ENCODE measurements at places on chromosomes 3 and 15.
A peak's percentile ranks its signal among the peaks of the same experiment; 100 is the strongest.

- DNase-seq = peak; percentile 75
- H3K27me3 ChIP-seq = no peaks in the 10 kb centered on the region
- H3K36me3 ChIP-seq = no peaks in the 10 kb centered on the region
- H3K27ac ChIP-seq = peak within 1 kb of the TSS; percentile 33
- H3K4me1 ChIP-seq = no peaks in the 10 kb centered on the region
- H3K4me3 ChIP-seq = peak within 1 kb of the TSS; percentile 65
Measured at GRCh38 chr3:142888481-142889211, at the start of gene PCOLCE2. Gene PCOLCE2, minus strand, starts transcription at chr3:142889083. Its CDS starts 187 bp downstream, at chr3:142888896.

DNA sequence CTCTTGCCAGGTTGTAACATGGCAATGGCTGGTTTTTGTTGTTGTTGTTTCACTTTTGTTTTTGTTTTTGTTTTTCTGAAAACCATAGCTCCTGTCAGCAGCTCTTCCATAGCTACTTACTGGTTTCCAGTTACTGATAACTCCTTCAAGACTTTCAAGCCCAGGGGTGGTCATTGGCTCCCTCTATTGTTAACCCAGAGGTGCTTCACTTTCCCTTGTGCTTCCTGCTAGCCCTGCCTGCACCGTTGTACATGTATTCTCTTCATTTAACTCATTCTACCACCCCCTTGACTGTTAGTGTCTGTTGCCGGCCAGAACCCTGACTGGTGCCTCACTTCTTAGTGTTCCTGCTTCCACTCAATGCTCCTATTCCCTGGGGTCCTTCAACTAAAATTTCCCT is 4.2 kb upstream of the TRAT1 start:
- peak; percentile 83 for DNase-seq
- H3K27me3 ChIP-seq = no peaks in the 10 kb centered on the region
- H3K4me1 ChIP-seq = no peaks in the 10 kb centered on the region

DNA sequence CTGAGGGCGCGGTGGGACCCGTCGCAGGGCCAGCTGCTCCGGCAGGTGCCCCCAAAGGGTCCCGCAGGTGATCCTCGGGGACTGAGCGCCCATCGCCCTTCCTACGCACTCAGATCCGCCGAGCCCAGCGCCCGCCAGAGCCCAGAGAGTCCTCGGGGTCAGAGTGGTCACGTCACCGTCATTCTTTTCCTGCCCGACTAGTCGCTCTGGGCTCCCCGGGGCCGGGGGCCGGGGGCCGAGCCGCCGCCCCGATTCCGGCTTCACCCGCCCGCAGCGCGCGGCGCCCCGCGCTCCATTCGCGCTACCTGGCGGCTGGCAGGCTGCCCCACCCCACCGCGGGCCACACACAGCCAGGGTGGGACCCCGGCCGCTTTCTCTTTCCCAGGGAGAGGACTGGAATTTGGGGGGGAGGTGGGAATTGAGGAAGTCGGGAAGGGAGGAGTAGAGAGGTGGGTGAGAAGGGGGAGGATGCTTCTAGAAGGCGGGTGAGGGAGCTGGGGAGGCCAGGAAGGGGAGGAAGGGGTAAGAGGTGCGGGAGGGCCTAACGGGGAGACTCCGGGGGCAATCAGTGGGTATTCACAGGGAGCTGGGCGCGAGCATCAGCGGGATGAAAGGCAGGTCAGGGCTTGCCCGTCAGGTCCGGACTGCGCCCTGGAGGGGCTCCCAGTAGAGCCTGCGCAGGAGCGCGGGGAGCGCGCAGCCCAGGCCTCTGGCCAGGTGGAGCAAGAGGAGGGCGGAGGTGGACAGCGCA is 36.1 kb upstream of the EPHB3 start:
- H3K27me3 ChIP-seq = no peaks in the 10 kb centered on the region
- H3K36me3 ChIP-seq = no peaks in the 10 kb centered on the region
- DNase-seq = peak; percentile 83
- peak overlapping the region; percentile 15 for H3K4me3 ChIP-seq

DNA sequence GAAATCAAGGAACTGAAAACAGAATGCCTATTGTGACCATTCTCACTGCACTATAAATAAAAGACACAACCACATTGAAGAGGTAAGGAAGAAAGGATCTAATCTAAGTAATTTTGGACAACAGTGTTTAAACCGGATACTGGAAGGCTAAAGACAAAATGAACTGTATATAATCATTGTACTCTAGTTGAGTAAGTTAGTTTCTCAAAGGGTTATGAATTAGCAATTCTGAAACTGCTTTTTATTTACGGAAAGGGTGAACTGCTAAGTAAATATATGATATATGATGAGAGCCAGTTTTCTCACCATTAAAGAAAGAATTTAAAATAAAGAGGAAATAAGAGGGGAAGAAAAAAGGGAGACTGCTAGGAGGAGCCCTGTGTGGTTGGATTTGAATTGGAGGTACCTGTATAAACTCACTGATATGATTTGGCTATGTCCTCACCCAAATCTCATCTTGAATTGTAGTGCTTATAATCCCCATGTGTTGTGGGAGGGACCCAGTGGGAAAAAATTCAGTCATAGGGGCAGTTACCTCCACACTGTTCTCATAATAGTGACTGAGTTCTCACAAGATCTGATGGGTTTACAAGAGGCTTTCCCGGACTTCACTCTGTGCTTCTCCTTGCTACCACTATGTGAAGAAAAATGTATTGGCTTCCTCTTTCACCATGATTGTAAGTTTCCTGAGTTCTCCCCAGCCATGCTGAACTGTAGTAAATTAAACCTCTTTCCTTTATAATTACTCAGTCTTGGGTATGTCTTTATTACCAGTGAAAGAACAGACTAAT is 607.7 kb downstream of the PYDC2 start:
- no peaks in the 10 kb centered on the region for H3K36me3 ChIP-seq
- no peak overlapping the region for H3K4me3 ChIP-seq
- no peak overlapping the region for H3K27ac ChIP-seq
- no peak for DNase-seq
- H3K27me3 ChIP-seq = no peaks in the 10 kb centered on the region

DNA sequence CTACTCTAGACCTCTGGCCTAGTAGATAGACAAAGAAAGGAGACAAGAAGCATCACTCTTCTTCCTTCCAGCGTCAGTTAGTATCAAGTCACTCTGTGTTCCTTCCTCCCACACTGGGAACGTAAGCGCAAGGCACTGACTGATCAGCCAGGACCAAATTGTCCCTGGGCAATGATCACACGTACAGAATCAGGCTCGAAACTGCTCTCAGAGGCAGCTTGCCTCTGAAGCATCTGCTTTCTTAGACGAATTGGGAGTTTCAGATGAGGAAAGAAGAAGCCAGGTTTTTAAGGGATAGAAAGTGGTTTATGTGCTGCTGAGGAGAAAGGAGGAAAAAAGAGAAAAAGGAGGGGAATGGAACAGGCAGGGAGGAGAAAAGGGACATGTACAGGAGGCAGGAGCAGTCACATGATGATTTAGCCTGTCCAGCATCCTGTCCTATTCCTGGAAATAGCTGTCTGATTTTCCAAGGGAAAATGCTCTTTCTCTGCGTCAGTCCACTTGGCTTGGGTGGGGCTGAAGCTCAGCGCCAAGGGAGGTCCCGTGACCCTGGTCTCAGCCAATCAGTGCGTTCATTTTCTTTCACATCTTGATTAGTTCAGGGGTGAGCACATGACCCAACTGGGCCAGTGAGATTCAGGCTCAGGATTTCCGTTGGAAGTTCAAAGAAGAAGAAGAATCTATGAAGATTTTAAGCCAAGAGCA is 102.0 kb upstream of the PRICKLE2 start:
- no peak overlapping the region for H3K27ac ChIP-seq
- H3K27me3 ChIP-seq = no peaks in the 10 kb centered on the region
- no peak overlapping the region for H3K4me3 ChIP-seq

GRCh38 chr3:59192473-59192872 is 142.6 kb upstream of the CFAP20DC start:
- H3K36me3 ChIP-seq = no peaks in the 10 kb centered on the region
- H3K4me3 ChIP-seq = no peak overlapping the region
- no peaks in the 10 kb centered on the region for H3K27me3 ChIP-seq
- DNase-seq = no peak
- no peak overlapping the region for H3K27ac ChIP-seq

- DNase-seq = peak; percentile 78
- H3K27ac ChIP-seq = no peak overlapping the region
- H3K36me3 ChIP-seq = no peaks in the 10 kb centered on the region
- no peaks in the 10 kb centered on the region for H3K4me1 ChIP-seq
- no peak overlapping the region for H3K4me3 ChIP-seq
- no peaks in the 10 kb centered on the region for H3K27me3 ChIP-seq
Measured at GRCh38 chr3:25689226-25689625, 24.5 kb upstream of the TOP2B start.

GRCh38 chr3:65824166-65824565 is 214.6 kb downstream of the MAGI1 start:
- no peaks in the 10 kb centered on the region for H3K27me3 ChIP-seq
- no peak overlapping the region for H3K27ac ChIP-seq
- H3K4me3 ChIP-seq = no peak overlapping the region
- no peaks in the 10 kb centered on the region for H3K36me3 ChIP-seq
- H3K4me1 ChIP-seq = no peaks in the 10 kb centered on the region

DNA sequence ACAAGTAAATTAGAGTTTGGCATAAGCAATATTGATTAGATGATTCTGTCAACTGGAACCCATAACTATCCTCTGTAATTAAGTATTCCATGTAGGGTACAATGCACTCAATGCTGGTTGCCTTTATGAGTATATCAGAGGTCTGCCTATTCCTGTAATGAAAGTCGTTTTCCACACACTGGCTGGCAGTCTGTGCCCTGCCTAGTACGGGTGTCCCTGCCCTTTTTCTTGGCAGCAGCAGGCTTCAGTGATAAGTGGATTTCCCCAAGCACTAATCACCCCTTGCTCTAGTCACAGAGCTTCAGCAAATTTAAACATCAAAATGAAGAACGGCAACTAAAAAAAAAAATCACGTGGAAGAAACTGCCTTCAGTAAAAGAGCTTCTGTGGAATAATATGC is 294.8 kb upstream of the STT3B start:
- H3K36me3 ChIP-seq = no peaks in the 10 kb centered on the region
- DNase-seq = no peak
- H3K4me1 ChIP-seq = no peaks in the 10 kb centered on the region
- no peak overlapping the region for H3K27ac ChIP-seq

GRCh38 chr15:25401501-25401900 is 37.3 kb downstream of the UBE3A start:
- H3K36me3 ChIP-seq = no peaks in the 10 kb centered on the region
- no peak overlapping the region for H3K4me3 ChIP-seq
- DNase-seq = no peak
- no peak overlapping the region for H3K27ac ChIP-seq
- H3K4me1 ChIP-seq = no peaks in the 10 kb centered on the region
- no peaks in the 10 kb centered on the region for H3K27me3 ChIP-seq

- no peaks in the 10 kb centered on the region for H3K4me1 ChIP-seq
- no peaks in the 10 kb centered on the region for H3K27me3 ChIP-seq
- H3K4me3 ChIP-seq = no peak overlapping the region
Measured at GRCh38 chr3:121759541-121760202, 10.1 kb upstream of the GOLGB1 start.

GRCh38 chr3:132196113-132196512 is 121.1 kb upstream of the ACP3 start:
- H3K4me1 ChIP-seq = no peaks in the 10 kb centered on the region
- no peak overlapping the region for H3K4me3 ChIP-seq
- no peaks in the 10 kb centered on the region for H3K36me3 ChIP-seq
- H3K27me3 ChIP-seq = no peaks in the 10 kb centered on the region
- H3K27ac ChIP-seq = no peak overlapping the region

DNA sequence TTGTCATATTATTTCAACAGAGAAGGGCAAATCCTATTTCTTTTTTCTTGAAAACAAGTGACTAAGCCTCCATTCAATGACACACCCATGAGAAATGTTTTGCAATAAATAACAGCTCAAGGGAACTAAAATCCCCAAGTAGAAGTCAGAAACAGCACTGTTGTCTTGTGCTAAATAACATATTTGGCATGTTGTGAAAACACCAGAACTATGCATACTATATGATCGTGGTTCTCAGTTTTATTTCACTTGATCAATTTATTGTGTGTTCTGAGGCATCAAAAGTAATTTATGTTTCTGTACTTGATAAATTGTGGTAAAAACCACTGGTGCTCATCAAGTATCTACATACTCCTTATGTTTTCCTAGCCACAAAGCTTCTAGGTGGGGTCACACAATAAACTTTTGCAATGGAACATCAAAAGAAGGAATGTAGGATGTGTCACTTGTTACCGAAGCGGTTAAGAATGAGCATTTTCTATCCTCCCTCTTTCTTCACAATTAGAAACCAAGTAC is 691.7 kb upstream of the CBLB start:
- no peak overlapping the region for H3K4me3 ChIP-seq
- no peaks in the 10 kb centered on the region for H3K27me3 ChIP-seq
- DNase-seq = no peak

DNA sequence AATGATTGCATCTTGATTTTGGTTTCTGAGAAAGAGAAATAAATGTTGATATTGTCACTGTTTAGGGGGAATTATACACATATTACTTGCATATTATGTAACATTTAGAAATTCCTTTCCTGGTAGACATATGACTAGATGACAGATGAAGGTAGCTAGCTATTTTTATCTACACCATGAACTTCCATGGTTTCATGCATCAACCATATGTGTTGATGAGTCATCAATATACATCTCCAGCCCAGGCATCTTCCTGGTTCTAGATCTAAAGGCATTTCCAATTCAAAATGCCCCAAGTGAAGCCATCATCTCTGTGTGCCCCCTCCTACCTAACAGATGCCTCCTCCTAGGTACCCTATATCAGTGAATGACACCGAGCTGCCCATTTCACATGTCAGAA is 9.5 kb upstream of the ADAMTSL3 start:
- H3K27ac ChIP-seq = no peak overlapping the region
- no peak overlapping the region for H3K4me3 ChIP-seq
- H3K4me1 ChIP-seq = no peaks in the 10 kb centered on the region
- no peaks in the 10 kb centered on the region for H3K27me3 ChIP-seq
- no peaks in the 10 kb centered on the region for H3K36me3 ChIP-seq
- DNase-seq = no peak

GRCh38 chr15:61031532-61031931 is 197.6 kb downstream of the RORA start:
- peaks cover 4% of the 10 kb centered on the region for H3K4me1 ChIP-seq
- H3K27ac ChIP-seq = no peak overlapping the region

DNA sequence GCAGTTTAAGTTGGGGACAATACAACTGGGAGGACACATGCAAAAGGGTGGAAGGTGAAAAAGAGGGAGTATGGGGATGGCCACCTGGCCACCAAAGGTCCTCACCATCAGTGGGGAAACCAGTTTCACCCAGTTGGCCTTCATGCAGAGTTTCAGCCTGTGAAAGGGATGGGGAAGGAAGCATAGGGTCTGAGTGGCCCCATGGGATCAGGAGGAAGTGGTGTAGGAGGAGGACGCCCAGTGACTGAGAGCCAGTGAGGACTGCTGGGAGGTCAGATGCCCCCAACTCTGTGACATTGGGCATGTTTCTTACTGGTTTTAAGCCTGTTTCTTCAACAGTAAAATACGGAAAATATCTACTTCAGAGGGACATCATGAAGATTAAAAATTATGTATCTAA is 16.3 kb downstream of the BCL2A1 start:
- no peaks in the 10 kb centered on the region for H3K4me1 ChIP-seq
- H3K36me3 ChIP-seq = no peaks in the 10 kb centered on the region
- DNase-seq = no peak
- no peak overlapping the region for H3K4me3 ChIP-seq
- H3K27ac ChIP-seq = no peak overlapping the region

Data from mesendoderm (in vitro differentiated cells).